Stimulated activated CD8-positive, alpha-beta memory T cell treated with anti-CD3 and anti-CD28 coated beads, Interleukin-4, amount 100 ng/mL, for 4 hours (primary cell): ENCODE measurements at places on chromosomes 5 and 9.

DNA sequence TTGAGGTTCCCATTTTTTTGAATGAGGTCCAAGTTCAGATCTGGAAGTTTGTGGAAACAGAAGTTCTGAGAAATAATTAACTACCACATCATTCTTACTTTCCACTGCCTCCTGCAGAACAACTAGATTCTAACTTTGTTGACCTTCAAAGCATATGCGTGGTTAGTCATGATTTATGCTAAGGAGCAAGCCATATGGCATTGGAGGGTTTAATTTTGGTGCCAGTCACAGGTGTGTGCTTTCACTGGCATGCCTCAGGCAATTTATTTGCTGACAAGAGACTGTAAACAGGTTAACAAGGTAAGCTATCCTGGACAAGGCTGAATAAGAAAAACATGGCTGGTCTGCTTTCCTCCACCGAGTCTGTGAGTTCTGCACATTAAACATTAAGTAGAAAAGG, 31.5 kb downstream of the HMHB1 start:
- no peak for DNase-seq

GRCh38 chr5:122351416-122352157, 39.5 kb downstream of the SNCAIP start:
- DNase-seq = no peak

DNA sequence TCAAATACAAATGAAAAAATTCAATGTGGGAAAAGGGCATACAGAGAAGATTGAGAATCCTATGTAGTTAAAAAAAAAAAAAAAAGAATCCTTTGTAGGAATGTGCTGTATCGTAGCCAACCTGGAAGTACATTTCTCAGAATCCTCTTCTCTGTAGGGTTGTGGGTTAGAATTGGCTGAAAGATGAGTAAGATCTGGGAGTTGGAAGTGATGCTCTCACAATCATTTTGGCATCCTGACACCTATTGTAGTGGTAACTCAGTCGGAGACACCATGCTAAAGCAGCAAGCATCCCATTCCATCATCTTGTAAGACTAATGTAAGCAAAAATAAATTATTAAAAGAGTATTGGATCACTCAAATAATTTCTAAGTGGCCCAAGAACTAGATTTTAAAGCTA, 30.6 kb downstream of the MRPL22 start:
- no peak for DNase-seq

- no peak for DNase-seq
These were observed 112.9 kb downstream of the AOPEP start for GRCh38 chr9:94839398-94839797.

DNA sequence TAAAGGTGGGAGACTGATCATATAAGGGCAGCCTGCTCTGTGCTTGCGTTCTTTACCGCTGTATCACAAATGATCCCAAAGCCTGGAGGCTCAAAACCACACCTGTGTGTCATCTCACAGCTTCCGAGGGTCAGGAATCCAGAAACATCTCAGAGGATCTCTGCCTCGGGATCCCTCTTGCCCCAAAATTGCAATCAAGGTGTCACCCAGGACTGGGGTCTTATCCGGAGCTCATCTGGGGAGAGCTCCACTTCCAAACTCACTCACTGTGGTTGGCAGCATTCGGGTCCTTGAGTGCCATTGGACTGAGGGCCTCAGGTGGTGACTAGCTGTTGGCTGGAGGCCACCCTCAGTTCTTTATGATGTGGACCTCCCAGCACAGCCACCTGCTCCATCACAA, 26.7 kb upstream of the FCN2 start:
- no peak for DNase-seq

DNA sequence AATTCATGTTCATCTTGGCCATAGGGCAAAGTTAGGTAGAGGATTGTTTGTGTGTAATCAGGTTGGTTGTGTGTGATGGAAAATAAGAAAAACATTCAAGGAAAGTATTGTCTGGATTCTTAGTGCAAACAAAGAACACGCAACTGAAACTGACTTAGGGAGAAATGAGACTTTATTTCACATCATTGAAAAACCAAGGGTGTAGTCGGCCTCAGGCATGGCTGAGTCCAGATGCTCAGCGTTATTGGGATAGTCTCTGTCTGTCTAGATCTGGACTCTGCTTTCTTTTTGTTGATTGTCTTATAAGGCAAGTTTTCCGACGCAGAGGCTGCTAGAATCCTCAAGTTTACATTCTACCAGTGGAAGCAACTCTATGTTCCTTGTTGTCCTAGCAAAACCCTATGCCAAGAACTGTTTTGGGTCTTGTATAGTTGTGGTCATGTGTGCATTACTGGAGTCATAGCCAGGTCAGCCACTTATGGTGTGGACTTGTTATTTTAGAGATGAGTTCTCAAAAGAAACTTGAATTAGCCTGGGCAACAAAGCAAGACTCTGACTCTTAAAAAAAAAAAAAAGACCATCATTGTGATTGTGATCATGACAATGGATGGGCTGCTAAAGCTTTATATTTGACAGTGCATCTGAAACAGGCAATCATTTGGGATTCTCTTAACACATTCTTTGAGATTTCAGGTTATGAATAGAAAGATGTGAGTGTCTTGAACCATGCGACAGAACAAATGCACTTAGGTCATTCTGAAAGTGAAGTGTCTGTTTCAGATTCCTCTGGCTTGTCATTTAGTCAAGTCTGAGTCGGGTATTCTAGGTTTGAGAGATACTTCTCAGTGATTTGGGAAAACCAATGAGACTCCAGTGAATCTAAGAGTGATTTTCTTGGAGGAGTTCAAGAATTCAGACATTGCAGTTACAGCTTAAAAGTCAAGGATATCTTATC, 82.6 kb downstream of the DOCK2 start:
- no peak for DNase-seq

GRCh38 chr5:82619097-82619496, 340.9 kb upstream of the RPS23 start:
- DNase-seq = no peak

- DNase-seq = no peak
These were observed 96.9 kb downstream of the ATG10 start for GRCh38 chr5:82068723-82069122.

DNA sequence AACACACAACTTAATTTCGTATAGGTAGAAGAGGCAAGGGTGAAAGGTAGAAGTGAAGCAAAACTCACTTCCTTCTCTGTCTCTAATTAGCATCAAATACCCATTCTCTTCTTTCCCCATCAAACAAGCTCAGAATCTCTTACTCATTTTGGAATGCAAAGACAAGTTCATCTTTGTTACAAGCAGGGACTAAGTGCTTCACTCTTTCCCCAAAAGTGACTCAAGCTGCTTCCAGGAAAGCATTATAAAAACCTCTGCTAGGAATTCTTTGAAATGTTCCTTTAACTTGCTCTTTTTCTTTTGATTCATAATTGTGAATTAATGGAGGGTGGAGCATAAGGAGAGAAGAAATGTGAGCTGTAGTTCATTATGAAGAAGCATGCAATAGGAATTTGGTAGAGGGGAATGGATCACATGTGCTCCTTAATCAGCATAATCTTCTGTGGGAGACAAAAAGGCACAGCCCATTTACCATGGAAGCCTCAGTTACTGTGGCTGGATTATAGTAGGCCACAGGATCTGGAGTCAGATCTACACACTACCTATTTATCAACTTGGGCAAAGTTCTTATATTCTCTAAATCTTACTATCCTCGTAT, 109.5 kb upstream of the DPYSL3 start:
- DNase-seq = no peak

- DNase-seq = no peak
These were observed 185.9 kb downstream of the SEMA6A start for GRCh38 chr5:116388564-116389258.

DNA sequence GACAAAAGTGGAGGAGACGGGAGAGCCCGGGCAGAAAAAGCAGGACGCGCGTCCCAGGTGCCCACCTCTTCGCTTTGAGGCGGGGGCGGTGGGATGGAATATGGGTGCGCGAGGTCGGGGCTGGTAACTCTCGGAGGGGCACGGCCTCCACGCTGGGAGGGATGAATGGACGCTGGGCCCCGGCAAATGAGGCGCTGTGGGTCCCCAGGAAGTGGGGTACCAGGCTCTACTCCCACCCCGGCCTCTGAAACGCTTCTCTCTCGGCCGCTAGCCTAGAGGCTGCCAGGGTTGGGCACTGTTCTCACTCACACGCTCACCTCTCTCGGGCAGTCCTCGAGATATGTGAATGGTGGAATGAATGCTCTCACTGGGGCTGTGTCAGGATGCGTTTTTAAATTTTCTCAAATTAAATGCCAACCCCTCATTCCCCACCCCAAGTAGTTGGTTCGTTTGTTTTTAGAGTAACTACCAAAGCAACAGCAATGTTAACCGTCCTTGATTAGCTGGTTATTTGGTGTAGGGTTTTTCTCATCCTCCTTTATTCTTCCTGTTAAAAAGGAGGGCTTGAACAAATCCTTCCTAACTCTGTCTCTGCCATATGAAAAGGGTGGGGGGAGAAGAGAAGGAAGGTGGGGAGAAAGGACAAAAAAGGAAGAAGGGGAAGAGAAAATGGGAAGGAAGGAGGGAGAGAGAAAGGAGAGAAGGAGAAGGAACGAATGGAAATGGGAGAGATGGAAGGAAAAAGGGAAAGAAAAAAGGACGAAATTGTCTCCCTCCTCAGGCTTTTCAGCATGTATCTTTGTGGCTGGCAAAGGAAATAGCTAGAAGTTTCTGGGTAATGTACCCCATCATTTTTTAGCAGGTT, 1.3 kb upstream of the EBF1 start:
- no peak for DNase-seq

GRCh38 chr5:124932791-124933600, 186.6 kb upstream of the ZNF608 start:
- no peak for DNase-seq

DNA sequence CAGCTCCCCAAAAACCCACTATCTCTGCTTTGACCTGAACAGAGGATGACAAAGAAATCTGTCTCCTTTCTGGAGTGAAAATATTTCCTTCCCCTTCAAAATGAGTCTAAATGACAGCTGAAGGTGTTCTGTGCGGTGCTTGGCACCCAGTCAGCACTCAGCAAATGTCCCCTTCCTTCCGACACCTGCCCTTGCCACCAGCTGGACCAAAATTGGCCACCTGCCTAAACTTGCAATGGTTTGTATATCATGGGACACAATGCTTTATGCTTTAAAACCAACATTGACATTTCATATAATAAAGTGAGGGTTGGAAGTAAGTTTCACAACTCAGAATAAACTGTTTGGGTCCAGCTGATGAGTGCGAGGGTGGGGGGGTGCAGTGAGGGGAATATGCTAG, 7.5 kb upstream of the TTC1 start:
- no peak for DNase-seq

DNA sequence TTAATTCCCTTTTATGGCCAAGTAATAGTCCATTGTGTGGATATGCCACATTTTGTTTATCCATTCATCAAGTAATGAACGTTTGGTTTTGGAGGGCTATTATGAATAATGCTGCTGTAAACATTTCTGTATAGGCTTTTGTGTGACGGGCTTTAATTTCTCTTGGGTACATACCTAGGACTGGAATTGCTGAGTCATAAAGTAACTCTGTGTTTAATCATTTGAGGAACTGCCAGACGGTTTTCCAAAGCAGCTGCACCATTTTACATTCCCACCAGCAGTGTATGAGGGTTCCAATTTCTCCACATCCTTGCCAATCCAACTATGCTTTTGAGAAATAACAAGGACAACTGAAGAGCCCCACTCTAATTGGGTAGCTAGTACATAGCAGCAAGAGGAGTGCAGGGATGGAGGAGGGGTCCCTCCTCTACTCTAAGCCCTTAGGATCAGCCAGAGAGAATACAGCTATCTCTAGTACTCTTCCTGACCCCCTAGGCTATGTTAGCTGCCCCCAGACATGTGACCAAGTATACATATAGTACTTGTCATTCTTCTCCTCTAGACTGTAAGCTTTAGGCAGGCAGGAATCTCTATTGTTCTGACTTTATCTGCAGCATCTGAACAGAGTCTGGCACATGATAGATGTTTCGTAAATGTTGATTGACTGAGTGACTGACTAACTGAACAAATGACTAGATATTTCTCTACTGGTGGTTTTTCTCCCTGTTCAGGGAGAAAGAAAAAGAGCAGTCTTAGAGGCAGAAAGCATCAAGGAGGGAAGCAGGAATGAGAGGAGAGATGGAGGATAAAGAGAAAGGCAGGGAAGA, 22.1 kb upstream of the MATR3 start:
- no peak for DNase-seq

- no peak for DNase-seq
These were observed 17.4 kb downstream of the TMOD1 start for GRCh38 chr9:97518909-97519307.

DNA sequence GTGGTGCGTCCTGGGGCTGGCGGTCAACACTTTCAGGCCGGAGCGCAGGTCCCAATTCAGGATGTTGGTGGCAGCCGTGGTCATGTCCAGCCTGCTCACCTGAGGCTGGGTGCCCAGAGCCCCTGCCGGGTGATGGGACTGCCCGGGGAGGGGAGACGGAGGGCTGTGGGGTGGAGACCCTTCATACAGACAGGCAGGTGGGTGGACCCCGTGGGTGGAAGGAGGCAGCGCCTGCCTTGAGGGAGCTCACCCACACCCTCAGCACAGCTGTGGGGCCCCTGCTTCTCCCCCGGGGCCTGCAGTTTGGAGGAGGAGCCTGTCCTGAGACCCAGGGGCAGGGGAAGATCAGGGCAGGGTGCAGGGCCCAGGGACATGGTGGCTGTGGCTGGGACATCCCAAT, 6.9 kb upstream of the PTGDS start:
- no peak for DNase-seq

DNA sequence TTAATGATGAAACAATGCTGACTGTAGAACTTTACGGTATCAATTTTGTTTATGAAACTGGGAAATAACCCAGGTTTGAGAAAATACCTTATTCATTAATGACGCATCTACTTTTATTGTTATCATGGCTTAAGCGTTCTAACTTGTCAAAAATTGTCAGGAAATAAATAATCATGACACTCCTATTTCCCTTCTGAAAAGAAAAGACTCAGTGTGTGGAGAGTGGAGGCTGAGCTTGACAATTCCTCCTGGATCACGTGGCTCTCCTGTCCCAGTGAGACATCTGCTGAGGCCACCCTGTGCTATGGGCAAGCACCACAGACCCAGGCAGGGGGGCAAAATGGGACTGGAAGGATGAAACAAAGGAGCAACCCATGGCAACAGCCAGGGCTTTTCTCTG, 466.4 kb downstream of the ZNF608 start:
- no peak for DNase-seq

- DNase-seq = no peak
These were observed 44.9 kb downstream of the PFDN1 start for GRCh38 chr5:140258016-140258415.

GRCh38 chr5:54450542-54450941, 5.0 kb upstream of the HSPB3 start:
- DNase-seq = no peak

- no peak for DNase-seq
These were observed 125.1 kb downstream of the SUSD1 start for GRCh38 chr9:112049811-112050516.

- DNase-seq = no peak
These were observed 44.2 kb upstream of the TDRD7 start for GRCh38 chr9:97367729-97368128.
